AG04449 (cell line): ENCODE measurements at places on chromosomes 1 and 21.

- no peak for DNase-seq
These were observed 144.6 kb downstream of the PLPP3 start for GRCh38 chr1:56434740-56435139.

- no peak for DNase-seq
These were observed 22.5 kb downstream of the PCSK9 start for GRCh38 chr1:55061706-55062321.

- DNase-seq: no peak
These were observed 33.4 kb downstream of the MNDA start for GRCh38 chr1:158864595-158864994.

DNA sequence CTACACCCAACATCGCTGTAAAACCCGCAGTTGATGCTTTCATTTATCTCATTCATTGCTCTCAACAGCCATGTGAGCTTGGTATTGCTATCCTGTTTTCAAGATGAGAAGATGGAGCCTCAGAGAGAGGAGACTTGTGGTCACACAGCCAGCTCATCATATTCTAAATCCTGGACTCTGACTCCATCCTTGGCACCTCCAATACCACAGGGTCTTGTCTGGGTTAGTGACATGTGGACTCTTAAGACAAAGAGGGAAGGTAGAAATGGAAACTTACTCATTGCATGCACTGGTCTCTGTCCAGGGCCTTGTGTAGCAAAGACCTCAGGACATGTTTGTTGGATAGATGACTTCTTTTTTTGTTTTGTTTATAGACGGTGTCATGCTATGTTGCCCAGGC lies 7.0 kb upstream of the RNF19B start:
- DNase-seq: no peak

DNA sequence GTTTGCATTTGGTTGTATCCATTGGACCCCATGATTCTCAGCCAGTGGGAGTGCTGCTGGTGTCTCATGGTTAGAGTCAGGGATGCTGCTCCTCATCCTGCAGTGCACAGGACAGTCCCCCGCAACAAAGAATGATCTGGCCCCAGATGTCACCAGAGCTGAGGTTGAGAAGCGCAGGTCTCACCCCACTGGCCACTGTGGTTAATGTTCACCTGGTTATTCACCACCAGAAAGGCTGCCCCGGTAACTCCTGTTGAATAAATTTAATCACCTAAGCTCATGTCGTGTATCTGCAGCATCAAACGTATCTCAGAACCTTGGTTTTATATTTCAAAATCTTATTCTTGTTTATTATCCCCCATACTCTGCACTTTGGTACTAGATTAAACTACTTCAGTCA lies 75.8 kb downstream of the ATP5PO start:
- DNase-seq: no peak

DNA sequence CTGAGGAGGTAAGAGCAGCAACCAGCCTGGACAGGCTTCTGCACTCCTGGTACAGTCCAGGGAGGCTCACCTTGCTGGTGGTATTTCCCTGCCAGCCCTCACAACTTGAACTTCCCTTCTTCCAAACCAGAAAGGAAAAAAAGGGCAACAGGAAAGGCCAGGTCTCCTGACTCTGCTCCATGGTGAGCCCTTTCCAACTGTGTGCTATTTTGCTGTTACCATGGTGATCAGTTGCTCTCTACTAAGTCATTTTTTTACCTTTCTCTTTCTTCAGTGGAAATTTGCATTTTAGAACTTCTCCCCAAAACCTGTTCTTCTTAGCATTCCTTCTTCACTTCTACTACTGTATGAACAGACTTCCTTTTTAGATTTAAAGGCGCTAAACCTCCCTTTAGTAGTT lies 164.3 kb downstream of the GRIK1 start:
- no peak for DNase-seq

GRCh38 chr1:46764402-46764801 lies 34.4 kb upstream of the CYP4B1 start:
- DNase-seq: no peak

DNA sequence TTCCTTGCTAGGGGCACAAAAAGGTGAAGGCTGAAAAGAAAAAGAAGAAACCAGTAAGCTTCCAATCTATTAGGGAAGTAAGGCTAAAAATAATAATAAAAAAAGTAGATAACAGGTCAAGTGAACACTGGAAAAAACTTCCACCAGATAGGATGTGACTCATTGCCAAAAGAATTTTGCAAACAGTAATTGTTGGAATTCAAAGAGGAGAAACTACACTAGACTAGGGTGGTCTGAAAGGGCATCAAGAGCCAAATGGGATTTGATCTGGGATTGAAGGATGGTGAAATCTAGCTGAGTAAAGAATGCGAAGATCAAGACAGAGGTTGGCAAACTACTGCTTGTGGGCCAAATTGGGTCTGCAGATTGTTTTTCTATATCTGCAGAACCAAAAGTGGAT lies 6.0 kb upstream of the ST6GALNAC3 start:
- no peak for DNase-seq

GRCh38 chr1:81542196-81542595 lies 258.5 kb upstream of the ADGRL2 start:
- no peak for DNase-seq

GRCh38 chr1:227756172-227756959 lies 21.1 kb downstream of the SNAP47 start:
- no peak for DNase-seq

DNA sequence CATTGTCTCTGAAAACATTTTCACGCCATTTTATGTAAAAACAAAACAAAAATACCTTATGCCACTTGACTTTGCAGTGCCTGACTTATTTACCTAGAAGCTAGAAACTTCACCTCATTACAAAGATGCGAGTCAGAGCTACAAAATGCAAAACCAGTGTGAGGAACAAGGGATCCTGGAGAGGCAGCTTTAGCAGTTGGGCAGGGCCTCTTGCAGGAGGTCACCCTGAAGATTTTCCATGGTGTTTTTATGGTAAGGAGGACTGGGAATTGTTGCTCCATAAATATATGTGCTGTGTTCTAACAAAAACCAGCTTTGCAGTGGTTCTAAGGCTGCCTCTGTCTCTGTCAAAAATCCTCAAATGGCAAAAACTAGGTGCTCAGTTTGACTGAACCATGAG lies 36.4 kb upstream of the TARBP1 start:
- DNase-seq: no peak

- DNase-seq: no peak
These were observed 7.7 kb upstream of the MPZL1 start for GRCh38 chr1:167714098-167714438.

- DNase-seq: no peak
These were observed 13.5 kb upstream of the C1orf159 start for GRCh38 chr1:1129381-1129821.

DNA sequence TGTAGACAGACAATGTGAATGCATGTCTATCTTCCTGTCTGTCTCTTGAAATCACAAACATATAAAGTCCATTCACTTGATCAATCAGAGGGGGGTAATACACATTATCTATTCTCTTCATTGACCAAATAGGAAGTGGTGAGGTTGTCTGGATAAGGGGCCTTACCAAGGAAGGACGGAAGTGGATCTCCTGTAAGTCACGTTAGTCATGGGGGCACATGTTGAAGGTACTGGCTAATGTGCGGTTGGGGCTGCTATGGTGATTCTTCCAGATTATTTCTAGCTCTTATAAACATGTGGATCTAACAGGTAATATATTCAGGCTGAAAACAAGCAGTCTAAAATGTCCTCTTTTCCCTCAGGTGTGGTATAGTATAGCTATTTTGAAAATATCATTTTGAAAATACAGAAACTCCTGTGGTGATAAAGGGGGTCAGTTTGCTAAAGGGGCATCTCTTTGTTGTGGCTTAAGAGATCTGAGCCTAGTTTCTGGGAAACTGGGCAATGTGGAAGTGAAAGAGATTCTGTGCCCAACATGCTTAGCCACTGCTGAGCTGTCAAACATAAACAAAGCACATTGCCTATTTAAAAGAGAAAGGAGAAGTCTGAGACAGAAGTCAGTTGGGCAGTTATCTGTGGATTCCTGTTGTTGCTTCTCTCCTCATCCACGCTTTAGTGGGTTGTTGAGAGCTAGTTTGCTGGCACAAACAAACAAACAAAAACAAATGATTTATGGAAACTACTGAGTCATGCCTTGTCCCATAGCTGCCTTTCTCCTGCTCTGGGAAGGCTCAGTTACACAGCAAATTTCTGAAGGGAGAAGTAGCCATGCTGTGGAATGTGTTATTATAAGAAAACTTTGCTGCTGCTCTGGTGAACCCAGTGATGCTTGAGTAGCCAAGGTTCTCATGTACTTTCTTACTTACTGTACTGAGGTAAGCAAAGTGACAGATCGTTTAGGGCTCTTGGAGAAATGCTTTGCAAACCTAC lies 166.9 kb downstream of the HLX start:
- no peak for DNase-seq

- no peak for DNase-seq
These were observed 110.4 kb downstream of the SYT2 start for GRCh38 chr1:202599669-202600431.

- DNase-seq: no peak
These were observed 2.4 kb downstream of the PDPN start for GRCh38 chr1:13586001-13586400.
